ENCODE measurements at places on chromosomes 5 and 9.

DNA sequence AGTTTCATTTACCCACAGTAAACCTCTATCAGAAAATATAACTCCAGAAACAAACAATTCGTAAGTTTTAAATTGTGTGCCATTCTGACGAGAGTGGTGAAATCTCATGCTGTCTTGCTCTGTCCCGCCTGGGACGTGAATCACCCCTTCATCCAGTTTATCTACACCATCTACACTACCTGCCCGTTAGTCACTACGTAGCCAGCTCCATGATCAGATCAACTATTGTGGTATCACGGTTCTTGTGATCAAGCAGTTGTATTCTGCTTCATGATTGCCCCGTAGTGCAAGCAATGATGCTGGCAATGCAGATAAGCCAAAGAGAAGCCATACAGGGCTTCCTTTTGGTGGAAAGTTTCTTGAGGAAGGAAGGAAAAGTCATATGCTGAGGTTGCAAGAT is 150.3 kb downstream of the GOLPH3 start:
- DNase-seq = no peak

GRCh38 chr5:170419643-170420042 is 30.5 kb upstream of the KCNMB1 start:
- no peak for DNase-seq

GRCh38 chr9:25677301-25678146 is 720 bp downstream of the TUSC1 start:
- DNase-seq = peak; percentile 94

DNA sequence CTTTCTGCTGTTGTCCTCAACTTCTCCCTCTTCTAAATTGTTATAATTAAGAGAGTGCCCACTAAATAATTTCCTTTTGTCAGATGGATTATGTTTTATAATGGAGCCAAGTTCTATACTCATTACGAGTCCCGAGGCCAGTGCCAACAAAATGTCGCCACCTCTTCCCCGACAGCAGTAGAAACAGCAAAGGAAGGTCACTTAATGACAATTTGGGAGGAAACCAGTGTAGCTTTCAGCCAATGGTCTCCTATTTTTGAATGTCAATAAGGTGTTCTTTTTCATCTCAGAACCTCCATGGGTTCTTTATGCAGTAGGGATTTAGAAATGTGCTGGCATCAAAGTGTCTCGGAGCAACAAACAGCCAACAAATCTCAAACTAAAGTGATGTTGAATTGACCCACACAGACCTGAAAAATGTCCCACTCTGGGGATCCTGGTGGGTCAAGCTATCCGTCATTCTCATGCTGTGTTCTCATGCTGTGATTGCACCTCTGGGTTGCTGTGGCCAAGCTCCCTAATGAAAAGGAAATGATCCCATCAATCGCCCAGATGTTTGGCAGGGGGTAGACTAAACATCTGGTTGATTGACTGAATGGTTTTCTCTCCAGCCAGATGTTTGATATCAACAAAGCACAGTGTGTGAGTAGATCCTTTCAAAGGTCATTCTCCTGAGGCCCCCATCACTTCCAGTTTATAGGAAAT is 291.9 kb downstream of the DMAC1 start:
- DNase-seq = no peak

DNA sequence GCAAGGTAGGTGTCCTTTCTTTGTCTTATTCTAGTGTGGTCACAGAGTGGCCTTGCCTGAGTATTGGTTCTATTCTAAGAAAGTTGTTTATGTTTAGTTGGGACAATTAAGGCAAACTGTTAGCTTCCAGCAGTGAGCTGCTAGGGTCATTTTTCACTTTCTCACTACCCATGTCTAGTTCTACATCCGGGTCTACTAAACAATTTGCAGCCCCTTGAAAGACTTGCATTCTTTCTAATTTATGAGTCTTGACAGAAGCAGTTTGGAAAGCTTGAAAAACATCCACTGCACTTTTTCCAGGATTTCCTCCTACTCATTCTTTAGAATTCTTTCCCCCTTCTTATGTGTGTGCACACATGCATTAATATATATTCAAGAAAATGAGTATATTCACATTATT is 892.2 kb upstream of the ACO1 start:
- DNase-seq = no peak

GRCh38 chr5:167790462-167791260 is 500.8 kb upstream of the WWC1 start:
- no peak for DNase-seq

GRCh38 chr5:32707418-32707997 is 3.6 kb upstream of the NPR3 start:
- DNase-seq = no peak

DNA sequence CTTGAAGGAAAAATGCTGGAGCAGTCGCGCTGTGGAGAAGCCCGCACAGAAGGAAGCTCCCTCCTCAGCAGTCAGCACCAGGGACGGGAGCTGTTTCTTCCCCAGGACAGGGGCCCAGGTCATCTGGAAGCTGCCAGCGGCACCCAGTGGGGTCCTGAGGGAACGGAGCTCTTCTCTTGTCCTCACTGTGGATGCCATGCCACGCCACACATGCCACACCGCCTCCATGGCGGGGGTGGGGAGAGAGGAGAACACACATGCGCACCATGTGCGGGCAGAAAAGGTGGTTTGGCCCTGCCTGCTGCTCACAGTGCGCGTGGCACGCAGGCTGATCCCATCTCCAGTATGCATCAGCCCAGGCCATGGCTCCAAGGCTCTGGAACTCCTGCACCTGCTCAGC is 41.7 kb upstream of the ZNF354B start:
- no peak for DNase-seq

- DNase-seq = no peak
Measured at GRCh38 chr9:137435980-137436760, 5.0 kb downstream of the ENTPD8 start.

DNA sequence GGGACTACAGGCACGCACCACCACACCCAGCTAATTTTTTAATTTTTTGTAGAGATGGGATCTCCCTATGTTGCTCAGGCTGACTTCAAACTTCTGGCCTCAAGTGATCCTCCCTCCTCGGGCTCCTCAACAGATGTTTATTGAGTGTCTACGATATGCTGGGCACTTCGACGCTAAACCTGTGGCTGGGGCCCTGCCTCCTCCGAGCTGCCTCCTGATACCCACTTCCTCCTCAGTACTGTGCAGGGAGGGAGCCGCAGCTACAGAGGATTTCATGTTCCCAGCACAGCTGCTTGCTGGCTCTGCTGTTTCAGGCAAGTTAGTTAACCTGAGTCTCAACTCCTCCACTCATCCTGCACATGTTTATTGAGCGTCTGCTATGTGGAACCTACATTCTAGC is 9.6 kb downstream of the AIF1L start:
- DNase-seq = no peak

DNA sequence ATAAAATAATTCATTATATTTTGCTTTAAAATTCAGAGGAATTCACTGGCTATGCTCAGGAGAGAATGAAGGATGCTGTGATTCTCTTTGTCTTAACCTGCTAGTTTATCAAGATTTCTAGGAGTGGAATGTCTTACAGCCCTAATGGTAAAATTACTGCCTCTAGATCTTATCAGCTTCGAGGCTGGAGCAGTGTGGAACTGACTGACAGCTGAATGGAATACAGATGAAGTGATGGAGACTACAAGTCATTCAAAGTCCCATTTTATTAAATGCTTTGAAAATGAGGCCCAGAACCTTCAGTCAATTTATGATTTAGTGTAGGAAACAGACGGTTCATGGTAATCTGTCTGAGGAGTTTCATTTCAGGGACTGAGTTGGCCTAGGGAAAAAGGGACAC is 202.1 kb downstream of the RFX3 start:
- no peak for DNase-seq

- peak; percentile 28 for DNase-seq
Measured at GRCh38 chr5:176365351-176366231, at the start of gene ARL10. TSS of gene ARL10 (plus strand) at chr5:176365487. CDS start at chr5:176365564, 77 bp downstream.

- no peak for DNase-seq
Measured at GRCh38 chr5:154885439-154885838, 27.0 kb downstream of the CNOT8 start.

DNA sequence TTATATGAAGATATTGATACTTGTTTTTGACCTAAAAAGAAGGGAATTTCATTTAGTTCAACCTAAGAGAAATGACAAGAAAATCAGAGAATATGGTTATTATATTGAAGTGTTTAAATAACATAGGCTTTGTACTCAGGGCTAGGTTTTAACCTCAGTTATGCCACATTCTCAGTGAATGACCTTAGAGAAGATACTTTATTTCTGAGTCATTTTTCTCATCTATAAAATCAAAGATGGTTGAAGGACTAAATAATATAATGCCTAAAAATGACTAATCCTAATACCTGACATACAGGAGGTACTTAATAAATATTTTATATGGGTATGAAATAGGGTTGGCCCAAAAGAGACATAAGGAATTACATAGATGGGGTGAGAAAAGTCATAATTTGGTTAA is 32.3 kb downstream of the DIMT1 start:
- DNase-seq = no peak
